HL-60 (cell line): ENCODE measurements at places on chromosomes 6 and 20.

- no peak for DNase-seq
These were observed 77.1 kb downstream of the JAG1 start for GRCh38 chr20:10596710-10597121.

- no peak for DNase-seq
These were observed 42.9 kb upstream of the MAP7 start for GRCh38 chr6:136592930-136593673.

GRCh38 chr6:131356161-131356560, 216.9 kb upstream of the ARG1 start:
- no peak for DNase-seq

DNA sequence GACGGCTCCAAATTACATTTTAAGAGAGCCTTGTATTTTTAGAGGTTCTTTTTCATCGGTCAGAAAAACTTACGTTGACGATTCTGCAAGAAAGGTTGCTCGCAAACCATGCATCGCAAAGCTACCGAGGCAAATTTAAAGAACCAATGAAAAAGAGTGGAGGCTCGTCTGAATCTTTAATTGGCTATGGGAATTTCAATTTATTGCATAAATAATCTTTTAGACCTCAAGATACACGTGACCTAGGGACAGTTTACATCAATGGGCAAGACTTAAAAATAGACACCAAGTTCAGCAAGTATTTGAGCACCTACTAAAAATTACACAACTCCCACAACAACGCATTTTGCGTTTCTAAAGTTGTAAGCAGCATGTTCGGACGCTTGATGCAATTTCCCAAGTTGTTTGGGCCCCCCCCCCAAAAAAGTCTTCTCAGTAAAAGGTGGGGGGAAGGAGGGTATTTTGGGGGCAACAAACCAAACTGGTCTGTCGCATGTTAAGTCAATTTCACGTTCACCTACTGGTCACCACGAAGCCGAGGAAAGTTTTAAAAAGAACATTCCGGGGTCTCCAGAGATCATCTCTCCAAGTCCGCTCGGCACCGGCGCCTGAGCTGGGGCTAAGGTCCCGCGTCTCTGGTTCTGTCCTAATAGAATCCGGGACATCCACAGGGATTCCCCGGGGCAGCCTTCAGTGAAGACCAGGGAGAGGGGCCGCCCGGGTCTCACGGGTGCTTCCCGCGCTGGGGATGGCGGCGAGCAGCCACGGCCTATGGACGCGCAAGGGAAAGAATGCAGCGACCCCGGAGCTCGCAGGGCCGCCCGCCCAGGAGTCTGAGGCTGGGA, 851 bp downstream of the SNX5 start:
- peak; percentile 67 for DNase-seq

DNA sequence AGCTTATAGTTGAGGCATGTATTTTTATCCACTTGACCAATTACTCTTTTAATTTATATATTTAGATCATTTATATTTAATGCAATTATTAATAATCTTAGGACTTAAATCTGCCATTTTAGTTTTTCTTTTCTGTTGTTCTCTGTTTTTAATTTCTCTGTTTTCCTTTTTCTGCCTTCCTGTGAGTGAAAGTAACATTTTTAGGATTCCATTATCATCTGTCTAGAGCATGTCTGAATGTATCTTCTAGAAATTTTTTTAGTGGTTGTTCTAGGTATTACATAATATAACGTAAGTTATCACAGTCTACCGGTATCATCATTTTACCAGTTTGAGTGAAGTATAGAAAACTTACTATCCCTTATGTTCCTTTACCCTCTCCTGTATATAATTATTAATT, 197.3 kb downstream of the UNC5CL start:
- DNase-seq: no peak

- peak; percentile 64 for DNase-seq
These were observed 627.9 kb downstream of the PRKN start for GRCh38 chr6:162099685-162100084.

- no peak for DNase-seq
These were observed 157.5 kb upstream of the PMEPA1 start for GRCh38 chr20:57867181-57867803.

DNA sequence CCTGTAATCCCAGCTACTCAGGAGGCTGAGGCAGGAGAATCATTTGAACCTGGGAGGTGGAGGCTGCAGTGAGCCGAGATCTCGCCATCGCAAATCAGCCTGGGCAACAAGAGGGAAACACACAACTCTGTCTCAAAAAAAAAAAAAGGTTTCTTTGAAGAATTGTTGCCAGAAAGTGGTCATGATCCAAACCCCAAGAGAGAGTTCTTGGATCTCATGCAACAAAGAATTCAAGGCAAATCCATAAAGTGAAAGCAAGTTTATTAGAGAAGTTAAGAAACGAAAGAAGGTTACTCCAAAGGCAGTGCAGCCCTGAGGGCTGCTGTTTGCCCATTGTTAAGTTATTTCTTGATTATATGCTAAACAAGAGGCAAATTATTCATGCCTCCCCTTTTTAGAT, 14.5 kb upstream of the KIFC1 start:
- no peak for DNase-seq

DNA sequence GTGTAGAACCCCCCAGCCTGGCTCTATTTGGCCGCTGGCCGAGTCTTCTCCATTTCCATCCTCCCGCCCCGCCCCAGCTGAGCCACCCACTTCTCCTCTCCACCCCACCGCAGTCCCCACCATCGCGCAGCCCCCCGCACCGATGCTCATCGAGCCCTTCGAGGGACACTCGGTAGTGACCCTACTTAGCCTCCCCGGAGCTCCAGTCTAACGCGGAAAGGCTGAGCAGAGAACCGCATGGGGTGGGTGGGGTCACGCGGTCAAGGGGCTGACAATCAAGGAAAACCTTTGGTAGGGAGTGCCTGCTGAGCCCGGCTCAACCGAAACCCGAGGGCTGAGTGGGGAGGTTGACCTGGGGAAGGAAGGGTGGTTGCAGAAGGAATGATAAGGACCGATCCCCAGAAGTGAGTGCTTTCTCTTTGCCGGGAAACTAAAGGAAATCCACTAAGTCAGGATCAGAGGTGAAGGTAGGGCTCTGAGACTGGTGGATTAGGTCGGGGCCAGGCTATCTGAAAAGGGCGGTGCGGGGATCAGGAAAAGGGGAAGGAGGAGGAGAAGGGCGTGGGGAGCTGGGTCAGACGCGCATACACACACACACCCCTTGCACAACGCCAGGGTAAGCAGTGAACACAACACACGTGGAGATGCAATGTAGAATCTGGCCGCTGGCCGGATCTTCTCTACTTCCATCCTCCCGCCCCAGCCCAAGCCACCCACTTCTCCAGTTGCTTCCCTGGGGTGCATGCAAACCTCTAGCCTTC, 49.8 kb downstream of the CPXM1 start:
- peak; percentile 90 for DNase-seq
